Mesothelial cell of epicardium (in vitro differentiated cells): ENCODE measurements at places on chromosomes 7 and 10.

- no peaks in the 10 kb centered on the region for H3K36me3 ChIP-seq
- no peak overlapping the region for H3K4me3 ChIP-seq
- peaks cover 4% of the 10 kb centered on the region for H3K27me3 ChIP-seq
- peaks cover 5% of the 10 kb centered on the region for H3K4me1 ChIP-seq
- no peak overlapping the region for H3K27ac ChIP-seq
- DNase-seq = no peak
Measured at GRCh38 chr10:8233049-8233448, 178.6 kb downstream of the GATA3 start.

DNA sequence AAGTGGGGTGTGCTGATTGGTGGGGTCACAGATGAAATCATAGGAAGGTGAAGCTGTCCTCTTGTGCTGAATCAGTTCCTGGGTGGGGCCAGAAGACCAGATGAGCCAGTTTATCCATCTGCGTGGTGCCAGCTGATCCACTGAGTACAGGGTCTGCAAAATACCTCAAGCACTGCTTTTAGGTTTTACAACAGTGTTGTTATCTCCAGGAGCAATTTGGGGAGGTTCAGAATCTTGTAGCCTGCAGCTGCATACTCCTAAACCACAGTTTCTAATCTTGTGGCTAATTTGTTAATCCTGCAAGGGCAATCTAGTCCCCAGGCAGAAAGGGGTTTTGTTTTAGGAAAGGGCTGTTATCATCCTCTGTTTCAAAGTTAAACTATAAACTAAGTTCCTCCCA lies 17.0 kb upstream of the IFRD1 start:
- H3K27ac ChIP-seq = no peak overlapping the region
- H3K36me3 ChIP-seq = no peaks in the 10 kb centered on the region
- DNase-seq = no peak
- no peaks in the 10 kb centered on the region for H3K4me1 ChIP-seq

- H3K4me1 ChIP-seq = peaks cover 9% of the 10 kb centered on the region
- H3K4me3 ChIP-seq = no peak overlapping the region
- no peaks in the 10 kb centered on the region for H3K27me3 ChIP-seq
Measured at GRCh38 chr7:67518580-67518979, 521.9 kb downstream of the TYW1 start.

DNA sequence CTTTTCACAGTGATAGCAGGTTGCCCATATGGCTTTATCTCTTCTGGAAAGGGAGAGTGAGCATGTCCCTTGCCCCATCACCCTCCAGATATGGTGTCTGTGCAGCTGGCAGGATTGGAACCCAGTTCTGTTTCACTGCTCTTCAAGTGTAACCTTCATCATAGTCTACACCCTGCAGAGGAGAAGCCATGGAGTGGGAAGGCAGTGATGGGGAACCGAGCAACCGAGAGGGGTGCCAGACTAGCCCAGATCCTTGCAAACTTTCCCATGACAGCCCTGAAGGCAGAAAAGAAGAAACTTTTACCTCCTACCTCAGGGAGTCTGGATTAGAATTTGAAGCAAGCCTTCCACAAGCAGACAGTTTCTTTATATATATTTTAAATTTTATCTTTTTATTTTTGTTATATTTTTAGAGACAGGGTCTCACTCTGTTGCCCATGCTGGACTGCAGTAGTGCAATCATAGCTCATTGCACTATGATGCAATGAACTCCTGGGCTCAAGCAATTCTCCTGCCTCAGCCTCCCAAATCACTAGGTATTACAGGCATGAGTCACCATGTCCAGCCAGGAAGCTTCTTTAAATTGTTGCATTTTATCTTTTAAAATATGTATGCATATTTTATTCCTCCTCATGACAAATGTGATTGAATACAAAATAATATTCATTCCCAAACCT lies 133.3 kb downstream of the KCNMA1 start:
- H3K27me3 ChIP-seq = no peaks in the 10 kb centered on the region
- H3K27ac ChIP-seq = peak overlapping the region; percentile 67
- peaks cover 57% of the 10 kb centered on the region for H3K4me1 ChIP-seq
- DNase-seq = no peak
- H3K36me3 ChIP-seq = no peaks in the 10 kb centered on the region
- H3K4me3 ChIP-seq = no peak overlapping the region
